ENCODE measurements at places on chromosomes 1 and 21.

- DNase-seq: no peak
Measured at GRCh38 chr21:42221581-42222345, 2.8 kb downstream of the ABCG1 start.

GRCh38 chr1:88698764-88699163, 14.7 kb downstream of the PKN2 start:
- no peak for DNase-seq

DNA sequence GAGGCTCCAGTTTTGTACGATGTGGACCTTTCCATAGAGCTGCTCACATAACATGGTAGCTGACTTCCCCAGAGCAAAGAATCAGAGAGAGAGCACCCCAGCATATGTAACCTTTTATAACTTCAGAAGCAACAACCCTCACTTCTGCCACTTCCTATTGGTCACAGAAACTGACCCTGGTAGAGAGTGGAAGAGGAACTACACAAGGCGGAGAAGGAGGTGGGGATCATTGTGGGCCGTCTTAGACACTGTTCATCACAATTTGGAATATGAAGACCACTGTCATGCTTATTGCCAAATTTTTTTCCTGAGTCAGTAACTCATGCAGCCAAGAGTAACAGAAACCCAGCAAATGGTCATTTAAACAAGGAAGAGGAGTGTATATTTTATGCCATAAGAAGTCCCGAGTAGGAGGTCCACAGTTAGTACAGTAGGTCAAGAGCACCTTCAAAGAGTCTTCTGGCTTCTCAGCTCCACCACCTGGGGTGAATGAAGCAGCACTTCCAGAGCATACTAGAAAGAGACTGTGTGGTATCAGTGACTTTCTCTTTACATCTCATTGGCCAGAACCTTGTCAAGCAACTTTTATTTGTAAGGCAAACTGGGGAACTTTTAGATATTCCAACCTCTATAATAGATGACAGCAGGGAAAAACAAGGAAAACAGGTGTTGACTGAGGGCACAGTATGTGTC, 71.8 kb downstream of the ODF2L start:
- no peak for DNase-seq

DNA sequence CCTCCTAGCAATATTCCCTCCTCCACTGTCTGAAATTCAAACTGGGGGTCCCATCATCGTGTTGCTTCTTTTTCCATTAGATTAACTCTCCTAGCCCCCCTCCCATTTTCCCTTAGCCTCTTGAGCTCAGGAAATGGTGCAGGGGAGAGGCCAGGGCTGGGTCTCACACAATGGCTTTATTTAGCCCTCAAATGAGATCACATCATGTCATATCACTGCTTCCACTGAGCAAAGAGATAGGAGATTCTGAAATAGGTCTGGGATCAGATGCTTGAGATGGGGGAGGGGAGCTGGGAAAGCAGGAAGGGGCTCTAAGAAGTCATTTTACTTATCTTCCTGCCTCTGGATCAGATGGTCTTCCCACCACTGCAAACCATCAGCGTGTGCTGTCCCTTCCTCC, 17.8 kb upstream of the ARHGEF2 start:
- no peak for DNase-seq

DNA sequence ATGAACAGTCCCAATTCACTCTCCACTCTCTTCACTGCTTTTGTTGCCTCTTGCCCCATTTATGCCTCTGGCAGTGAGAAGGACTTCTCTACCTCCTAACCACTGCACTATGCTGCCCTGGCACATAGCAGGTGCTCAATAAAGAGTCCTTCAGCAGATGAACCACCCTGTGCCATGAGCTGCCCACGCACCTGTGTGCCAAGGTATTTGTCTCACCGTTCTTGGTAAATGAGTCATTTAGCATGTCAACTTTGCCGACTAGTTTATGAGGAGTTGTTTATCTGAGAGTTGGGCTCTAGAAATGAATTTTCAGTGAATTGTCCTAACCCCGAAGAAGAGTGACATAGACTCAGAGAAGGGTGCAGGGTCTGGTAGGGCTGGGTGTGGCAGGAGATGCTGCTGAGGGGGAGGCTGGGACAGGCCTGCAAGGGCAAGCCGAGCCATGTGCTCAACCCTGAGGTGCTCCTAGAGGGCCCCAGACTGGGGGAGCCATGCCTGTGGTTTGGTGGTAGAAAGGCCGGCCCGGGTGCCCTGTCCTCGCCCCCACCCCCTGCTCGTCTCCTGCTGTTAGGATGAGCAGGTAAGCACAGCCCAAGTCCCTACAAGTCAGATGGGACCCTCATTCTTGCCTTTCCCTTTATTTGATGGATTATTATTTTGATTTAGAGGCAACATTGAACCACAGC, 654.5 kb downstream of the MATN1 start:
- DNase-seq: no peak

GRCh38 chr1:27368869-27369582, 2.3 kb upstream of the MAP3K6 start:
- no peak for DNase-seq

DNA sequence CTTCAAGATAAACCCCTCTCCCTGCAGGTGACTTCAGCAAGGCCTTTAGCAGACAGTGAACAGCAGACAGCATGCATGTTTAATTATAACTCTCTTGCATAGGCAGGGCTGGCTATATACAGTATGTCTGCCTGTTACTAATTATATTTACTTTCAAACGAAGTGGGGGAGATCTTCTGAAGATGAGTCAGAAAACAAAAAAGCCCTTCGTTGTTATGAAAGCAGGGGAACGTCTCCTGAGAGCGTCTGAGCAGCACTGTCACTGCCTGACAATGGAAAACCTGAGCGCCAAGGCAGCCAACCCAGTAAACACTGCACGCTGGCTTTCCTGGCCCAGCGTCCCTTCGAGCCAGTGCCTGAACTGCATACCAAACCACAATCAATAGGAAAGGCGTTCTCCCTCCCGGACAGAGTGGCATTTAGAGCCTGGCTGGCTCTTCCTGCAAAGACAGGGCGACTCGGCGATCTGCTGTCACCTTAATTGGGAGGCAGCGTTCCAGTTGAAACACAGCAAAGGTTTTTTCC, 54.1 kb downstream of the TOMM20 start:
- no peak for DNase-seq

GRCh38 chr1:230401763-230402294, 24.3 kb downstream of the PGBD5 start:
- no peak for DNase-seq

DNA sequence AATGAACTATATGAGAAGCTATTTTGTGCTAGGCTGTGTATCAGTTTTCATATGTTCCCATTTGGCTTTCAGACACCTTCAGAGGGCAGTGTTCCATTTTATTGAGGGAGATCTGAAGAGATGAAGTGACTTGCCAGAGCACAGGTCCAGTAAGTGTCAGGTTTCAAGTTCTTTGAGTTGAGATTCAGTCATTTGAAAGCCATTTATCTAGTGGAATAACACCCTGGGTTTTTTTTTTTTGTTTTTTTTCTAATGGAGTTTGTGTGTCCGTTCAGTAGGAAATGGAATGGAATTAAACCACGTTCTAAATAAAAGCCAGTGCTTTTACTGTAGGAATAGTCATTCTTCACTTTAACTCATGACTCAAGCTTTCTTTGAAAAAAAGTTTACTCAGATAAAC, 652.9 kb upstream of the USP24 start:
- DNase-seq: no peak

DNA sequence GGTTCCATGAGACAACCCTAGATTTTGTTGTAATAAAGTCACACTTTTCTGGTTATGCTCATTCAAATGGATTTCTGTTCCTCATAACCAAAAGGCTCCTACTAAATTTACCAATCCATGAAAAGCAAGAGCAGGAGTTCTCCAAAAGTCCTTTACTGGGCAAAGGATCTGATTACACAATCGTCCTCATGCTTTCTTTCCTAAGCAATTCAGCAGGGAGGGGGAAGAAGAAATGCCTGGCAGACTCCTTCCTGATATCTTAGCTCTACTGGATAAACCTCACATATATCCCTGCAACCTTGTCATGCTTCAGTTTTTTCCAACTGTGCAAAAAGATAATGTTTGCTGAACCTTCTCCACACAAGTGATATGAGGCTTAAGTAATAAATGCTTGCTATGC, 67.6 kb upstream of the GUCA2B start:
- no peak for DNase-seq

DNA sequence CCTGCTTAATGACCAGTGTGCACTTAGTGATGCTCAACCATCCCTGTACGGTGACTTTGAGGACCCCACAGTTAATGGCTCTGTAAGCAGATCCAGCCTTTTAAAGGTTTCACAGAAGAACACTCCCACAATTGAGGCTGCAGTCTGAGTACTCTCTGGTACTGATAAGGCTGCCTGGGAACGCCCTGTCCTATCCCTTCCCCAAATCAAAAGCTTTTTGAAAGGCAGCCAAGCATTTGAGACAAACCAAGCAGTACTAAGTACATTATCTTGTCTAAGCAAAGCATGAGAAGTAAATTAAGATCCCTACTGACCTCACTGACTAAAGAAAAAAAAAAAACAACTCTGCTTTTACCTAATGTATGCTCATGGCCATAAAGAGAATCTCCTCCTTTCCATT, 60.7 kb downstream of the SH3GLB1 start:
- DNase-seq: no peak

DNA sequence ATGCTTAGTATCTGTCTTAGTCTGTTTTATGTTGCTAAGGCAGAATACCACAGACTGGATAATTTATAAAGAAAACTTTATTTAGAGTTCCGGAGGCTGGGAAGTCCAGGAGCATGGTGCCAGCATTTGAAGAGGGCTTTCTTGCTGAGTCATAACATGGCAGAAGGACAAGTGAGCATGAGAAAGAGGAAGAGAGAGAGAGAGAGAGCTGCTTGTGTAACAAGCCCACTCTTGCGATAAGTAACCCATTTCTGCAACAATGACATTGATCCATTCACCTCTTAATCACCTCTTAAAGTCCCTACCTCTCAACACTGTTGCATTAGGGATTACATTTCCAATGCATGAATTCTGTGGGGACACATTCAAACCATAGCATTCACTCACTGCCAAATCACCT, 11.7 kb upstream of the MYOCOS start:
- no peak for DNase-seq

- DNase-seq: no peak
Measured at GRCh38 chr1:925561-926421, 2.1 kb downstream of the SAMD11 start.

DNA sequence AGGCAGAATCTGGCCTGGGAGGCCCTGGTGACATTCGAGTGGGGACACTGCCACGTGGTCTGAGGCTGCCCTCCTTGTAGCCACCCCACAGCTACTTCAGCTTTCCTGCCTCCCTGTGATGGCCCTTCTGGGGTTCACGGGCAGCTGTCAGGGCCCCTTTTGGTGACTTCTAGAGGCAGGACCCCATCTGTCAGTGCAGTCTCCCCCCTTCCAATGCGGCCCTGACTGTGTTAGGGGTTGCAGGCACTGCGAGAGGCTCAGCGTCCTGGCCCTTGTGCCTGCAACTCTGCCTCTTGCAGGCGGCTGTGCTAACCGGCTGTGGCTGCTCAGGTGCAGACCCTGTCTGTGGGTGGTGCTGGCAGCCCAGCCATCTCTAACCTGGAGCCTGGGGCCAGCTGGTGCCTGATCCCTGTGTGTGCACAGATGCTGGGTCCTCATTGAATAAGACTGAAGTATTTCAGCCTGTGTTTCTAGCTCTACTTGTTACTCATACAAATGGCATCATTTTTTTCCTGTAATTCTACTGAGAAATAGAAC, 62.2 kb downstream of the S100B start:
- DNase-seq: no peak

GRCh38 chr21:44370027-44370735, 16.8 kb downstream of the TRPM2 start:
- DNase-seq: no peak

DNA sequence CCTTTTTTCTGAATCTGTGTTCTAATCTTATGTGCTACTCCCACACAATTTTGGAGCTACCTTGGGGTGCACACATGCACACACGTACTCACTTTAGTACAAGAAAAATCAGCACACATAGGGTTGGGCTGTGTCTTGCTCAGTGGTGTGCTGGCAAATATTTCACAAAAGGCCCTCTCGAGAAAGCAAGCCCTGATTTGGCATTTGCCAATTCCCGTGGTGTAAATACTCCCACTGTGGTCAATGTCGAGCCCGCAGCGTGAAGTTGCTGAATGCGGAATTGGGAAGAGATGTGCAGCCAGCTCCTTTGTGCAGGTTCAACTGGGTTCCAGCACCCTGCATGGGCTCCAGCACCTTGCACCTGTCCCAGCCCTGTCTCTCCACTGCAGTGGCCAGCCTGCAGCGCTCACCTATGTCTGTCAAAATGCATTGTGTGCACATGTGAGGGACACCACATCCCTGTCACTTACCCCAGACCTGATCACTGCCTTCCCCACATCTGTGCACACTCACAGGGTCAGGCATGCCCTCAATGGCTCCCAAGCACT, 78.4 kb upstream of the WNT4 start:
- no peak for DNase-seq

DNA sequence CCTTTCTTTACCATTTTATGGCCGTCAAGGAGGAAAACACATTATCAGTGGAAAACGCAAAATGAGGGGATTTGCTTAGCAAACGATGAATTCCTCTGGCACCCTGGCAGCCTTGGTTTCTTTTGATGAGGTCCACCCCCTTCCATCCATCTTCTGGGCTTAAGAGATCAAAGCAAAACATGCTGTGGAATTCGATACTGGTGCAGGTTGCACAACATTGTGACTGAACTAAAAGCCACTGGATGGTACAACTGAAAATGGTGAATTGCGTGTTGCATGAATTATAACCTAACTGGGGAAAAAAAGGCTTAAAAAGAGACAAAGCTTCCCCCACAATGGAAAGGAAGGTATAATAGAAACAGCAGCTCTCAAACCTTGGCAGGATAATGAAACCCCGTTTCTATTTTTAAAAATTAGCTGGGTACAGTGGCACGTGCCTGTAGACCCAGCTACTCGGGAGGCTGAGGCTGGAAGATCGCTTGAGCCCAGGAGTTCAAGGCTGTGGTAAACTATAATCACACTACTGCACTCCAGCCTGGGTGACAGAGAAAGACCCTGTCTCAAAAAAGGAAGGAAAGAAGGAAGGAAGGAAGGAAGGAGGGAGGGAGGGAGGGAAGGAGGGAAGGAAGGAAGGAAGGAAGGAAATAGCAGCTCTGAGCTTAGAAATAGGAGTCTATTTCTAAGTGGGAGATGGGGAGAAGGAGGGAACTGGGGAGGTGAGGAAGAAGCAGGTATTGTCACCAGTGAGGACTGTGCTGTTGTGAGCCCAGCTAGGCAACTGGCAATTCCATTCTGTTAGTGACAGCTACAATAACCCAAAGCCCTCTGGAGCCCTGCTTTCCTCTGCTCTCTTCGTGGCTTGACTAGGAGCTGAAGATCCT, 29.0 kb upstream of the LGALS8 start:
- no peak for DNase-seq
